ENCODE measurements at places on chromosomes 11 and 22.

- no peak for DNase-seq
These were observed 6.6 kb downstream of the MPPED2 start for GRCh38 chr11:30579415-30580175.

GRCh38 chr11:113553915-113554314 lies 78.7 kb upstream of the DRD2 start:
- DNase-seq = no peak

- DNase-seq = no peak
These were observed 26.6 kb downstream of the MAFF start for GRCh38 chr22:38228326-38228872.

DNA sequence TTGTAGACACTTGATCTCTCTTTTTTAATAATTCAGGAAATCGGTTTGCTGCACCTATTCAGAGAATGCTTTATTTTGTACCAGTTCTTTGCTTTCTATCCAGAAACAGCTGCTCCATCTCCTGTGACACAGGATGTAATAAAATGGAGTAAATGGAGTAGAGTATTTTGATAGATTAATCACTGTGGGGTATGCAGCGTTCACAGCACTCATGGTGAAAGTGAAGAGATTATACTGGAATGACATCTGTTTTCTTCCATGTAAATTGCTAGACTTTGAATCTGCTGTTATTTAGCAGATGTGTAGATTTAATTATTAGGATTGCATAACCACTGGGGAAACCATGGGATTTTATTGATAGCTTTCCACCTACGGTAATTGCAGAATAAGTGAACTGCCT lies 227.3 kb upstream of the ARHGAP42 start:
- DNase-seq = no peak

DNA sequence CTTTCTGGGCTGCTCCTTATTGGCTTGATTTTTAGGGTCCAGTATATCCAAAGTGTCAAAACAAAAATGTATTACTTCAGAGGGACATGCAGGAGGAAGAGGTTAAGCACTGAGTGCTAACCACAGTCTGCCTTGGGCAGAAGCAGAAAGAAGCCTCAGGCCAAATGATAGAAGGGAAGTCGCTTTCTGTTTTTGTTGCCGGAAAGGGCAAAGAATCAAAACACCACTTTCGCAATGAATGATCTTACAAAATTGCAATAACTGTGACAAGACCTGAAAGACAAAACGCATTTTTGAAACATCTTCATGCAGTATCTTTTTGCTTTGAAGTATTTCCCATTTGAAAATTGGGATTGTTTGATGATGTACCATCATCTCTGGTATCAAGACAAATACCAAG lies 70.1 kb upstream of the PICALM start:
- DNase-seq = no peak

GRCh38 chr11:66546368-66546965 lies at the start of gene ACTN3:
ACTN3 (plus strand) TSS chr11:66546903; CDS start chr11:66546938, 35 bp downstream.
- no peak for DNase-seq

- no peak for DNase-seq
These were observed 134.3 kb downstream of the NECTIN1 start for GRCh38 chr11:119594639-119595249.

GRCh38 chr11:117295438-117296137 lies 4.4 kb downstream of the BACE1-AS start:
- no peak for DNase-seq

- no peak for DNase-seq
These were observed 90.5 kb downstream of the PIWIL4 start for GRCh38 chr11:94657629-94658028.

GRCh38 chr11:69807106-69807815 lies 12.0 kb downstream of the FGF3 start:
- DNase-seq = no peak

GRCh38 chr11:102494216-102494615 lies 36.3 kb downstream of the MMP7 start:
- no peak for DNase-seq

DNA sequence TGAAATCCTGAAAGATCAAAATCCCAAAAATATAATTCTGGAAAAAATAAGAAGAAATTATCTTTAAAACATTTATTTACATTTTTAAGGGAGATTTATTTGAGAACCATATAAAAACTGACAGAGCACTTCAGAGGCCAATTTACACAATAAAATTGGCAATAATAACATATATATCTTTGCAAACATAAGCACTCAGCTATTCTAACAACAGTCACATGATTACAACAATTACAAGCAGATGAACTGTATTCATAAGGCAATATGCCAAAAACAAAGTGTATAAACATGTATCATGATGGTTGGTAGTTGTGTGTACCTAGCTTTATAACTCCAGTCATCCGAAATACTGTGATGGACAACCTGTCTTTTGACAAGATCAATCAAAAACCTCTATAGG lies 17.7 kb upstream of the RASSF10 start:
- no peak for DNase-seq

GRCh38 chr22:45742866-45743450 lies 71.3 kb downstream of the ATXN10 start:
- DNase-seq = no peak

- no peak for DNase-seq
These were observed 418.8 kb downstream of the TMEM135 start for GRCh38 chr11:87456499-87456898.
